D341Med (cell line): ENCODE measurements at places on chromosomes 6 and 20.

GRCh38 chr20:34260208-34260942 is 19.2 kb downstream of the ASIP start:
- DNase-seq = no peak

DNA sequence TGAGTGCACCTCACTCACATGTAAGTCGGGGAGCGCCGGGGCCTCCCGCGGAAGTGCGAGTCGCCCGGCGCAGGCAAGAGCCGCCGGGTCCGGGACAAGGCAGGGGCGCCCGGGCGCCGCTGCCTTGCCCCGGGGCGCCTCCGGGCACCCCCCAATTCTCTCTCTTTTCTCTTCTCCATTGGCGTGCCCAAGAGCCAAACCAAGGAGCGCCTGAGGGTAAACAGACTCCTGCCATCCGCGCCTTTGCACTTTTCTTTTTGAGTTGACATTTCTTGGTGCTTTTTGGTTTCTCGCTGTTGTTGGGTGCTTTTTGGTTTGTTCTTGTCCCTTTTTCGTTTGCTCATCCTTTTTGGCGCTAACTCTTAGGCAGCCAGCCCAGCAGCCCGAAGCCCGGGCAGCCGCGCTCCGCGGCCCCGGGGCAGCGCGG is 36.8 kb downstream of the GNAS start:
- DNase-seq = no peak

- no peak for DNase-seq
Observed at GRCh38 chr6:10526156-10526555, 5.0 kb downstream of the GCNT2 start.

GRCh38 chr6:13432526-13433184 is 54.7 kb downstream of the GFOD1 start:
- DNase-seq = no peak

DNA sequence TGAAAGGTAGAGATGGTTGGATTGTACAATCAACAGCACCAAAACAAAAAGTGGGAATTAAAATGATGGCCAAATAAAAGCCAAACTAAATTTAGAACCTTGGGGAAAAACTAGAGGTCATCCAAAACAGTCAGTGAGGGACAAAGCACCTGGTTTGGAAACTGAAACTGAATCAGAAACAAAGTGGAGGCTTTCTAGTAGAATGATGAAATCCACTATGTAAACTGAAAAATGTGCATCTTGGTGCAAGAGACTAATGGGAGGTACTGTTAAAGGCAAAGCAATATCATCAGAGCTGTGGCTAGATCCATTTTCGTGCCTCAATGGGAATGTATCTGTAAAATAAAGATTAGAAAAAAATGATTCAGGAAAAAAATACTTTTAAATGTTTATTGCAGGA is 380.0 kb upstream of the GJE1 start:
- no peak for DNase-seq

GRCh38 chr6:2807342-2808090 is 34.1 kb downstream of the SERPINB1 start:
- no peak for DNase-seq

- no peak for DNase-seq
Observed at GRCh38 chr6:135104199-135104598, 49.6 kb upstream of the HBS1L start.

- no peak for DNase-seq
Observed at GRCh38 chr6:47111685-47112084, 69.6 kb upstream of the ADGRF1 start.

DNA sequence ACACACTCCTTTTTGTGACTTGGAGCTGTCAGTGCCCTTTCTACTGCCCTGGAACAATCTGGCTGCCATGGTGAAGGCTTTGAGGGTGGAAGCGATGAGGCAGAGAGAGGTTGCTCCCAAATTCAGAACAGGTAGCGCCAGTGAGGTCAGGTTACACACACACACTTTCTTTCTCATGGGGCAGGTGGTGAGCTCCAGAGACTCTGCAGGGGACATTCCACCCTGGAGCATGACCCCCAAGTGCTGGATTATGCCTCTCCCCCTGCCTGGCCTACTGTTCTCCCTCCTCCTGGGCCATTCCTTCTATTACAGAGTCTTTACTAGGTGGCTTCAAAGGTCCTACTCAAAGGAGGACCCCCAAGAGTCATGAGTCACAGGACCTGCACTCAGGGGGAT is 98.0 kb downstream of the EYA2 start:
- no peak for DNase-seq

DNA sequence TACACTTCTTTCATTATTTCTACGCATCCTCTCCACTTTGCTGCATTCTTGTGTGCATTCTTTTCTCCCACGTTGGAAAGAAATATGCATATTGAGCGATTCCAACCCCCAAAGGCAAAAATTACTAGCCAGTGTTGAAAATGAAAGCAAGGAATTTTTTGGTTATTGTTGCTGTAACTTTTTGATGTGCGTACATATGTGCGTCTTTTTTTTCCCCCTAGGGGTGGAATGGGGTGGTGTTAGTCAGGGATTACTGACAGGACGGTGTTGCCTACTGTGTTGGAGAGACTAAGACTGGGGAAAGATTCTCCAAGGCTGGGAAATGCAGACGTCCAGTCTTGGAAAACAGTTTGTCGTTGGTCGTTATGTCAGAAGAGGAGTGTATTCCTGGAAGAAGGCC is 44.2 kb upstream of the ESR1 start:
- no peak for DNase-seq

- no peak for DNase-seq
Observed at GRCh38 chr6:25248123-25248522, 31.1 kb upstream of the CARMIL1 start.

GRCh38 chr20:25600632-25601031 is 15.3 kb upstream of the NINL start:
- no peak for DNase-seq

DNA sequence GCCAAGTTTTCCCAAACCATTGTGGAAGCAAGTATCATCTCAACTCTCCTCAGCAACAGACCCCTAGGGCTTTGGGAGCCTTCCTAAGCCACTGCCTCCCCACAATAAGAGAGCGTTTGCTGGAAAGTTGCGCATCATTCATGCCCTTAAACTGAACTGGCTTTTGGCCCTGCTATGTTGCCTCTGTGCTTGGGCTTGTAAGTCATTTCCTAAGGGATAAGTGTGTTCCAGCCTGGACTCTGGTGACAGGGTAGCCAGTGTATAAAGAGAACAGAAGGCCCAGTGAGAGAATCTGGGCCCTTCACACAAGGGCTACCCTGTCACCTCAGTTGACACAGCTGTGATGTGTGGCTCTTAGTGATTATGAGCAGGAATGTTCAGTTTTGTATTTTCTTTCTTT is 77.8 kb downstream of the COL9A1 start:
- no peak for DNase-seq

DNA sequence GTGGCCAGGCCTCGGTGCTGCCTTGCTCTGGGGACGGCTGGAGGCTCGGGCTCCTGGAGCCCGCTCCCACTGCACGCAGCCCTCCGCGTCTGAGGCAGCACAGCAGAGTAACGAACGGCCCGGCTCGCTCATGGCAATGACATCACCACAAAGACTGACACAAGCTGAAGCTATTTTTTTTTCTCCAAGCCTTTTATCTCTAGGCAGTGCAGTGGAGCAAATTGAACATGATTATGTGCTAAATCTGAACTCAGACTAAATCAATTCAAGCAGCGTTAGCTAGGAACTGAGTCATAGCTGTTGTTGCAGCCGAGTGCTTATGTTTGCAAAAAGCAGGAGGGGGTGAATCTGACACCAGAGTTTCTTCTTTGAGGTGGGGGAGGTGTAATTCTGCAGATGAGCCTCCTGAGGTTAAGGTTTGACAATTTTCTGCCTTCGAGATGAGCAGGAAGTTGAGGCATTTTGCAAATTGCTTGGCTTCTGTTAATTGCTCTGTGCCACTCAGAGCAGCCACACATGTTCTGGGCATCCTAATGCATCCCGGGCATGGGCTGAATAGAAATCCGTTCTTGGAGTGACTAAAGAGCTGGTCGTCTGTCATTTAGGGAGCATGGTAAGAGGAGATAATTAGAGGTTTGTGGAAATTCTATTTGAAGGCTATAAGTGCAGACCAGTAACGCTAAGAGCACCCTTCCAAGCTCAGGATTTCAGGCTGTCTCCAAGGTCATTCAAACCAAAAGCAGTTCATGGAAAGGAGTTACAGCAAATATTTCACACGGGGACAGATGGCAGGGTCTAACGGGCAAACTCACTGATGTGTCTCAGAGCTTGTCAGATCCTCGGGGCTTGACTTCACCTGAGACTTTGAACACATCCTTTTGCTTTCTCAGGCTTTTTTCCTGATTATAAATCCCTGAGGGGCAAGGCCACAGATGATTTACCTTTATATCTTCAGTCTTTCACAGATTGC is 155.1 kb upstream of the ENPP5 start:
- no peak for DNase-seq

DNA sequence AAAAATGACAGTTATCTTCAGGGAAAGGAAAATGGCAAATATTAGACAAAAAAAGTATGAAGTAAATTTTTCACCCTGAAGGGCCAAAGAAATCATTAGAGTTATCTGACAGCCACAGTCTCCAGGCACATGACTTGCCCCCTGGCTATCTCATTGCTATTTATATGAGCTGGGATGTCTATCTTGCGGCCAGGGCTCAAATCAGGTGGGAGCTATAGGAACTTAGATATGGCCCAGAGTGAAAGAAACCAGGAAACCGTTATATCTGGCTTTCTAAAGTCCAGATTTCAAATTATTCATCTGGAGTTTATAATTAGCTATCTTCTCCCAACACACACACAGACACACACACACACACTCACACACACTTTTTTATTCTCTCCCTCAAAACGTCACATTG is 135.3 kb upstream of the EEF1E1 start:
- DNase-seq = no peak

DNA sequence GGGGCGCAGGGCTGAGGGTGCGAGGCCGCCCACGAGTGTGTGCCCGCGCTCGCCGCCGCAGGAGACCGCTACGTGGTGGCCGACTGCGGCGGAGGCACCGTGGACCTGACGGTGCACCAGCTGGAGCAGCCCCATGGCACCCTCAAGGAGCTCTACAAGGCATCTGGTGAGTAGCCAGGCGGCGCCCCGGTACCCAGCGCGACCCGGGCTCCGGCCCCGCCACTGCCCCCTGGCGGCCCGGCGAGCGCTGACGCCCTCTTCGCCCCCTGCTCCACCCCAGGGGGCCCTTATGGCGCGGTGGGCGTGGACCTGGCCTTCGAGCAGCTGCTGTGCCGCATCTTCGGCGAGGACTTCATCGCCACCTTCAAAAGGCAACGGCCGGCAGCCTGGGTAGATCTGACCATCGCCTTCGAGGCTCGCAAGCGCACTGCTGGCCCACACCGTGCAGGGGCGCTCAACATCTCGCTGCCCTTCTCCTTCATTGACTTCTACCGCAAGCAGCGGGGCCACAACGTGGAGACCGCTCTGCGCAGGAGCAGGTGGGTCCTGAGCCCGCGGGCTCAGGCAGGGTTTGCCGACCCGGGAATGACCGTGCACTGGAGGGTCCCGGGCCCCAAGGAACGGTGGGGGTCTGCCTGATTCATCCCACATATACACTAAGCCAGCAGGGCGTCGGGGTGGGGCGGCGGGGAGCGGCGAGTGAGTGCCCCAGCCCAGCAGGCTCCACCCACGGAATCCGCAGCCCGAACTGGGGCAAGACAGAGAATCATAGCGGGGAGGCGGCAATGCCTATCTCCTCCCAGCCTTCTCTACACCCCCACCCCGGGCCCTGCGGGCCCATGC is 17.4 kb downstream of the HSPA12B start:
- DNase-seq = peak; percentile 98

- no peak for DNase-seq
Observed at GRCh38 chr20:19737025-19737424, 21.0 kb upstream of the RIN2 start.

GRCh38 chr20:24460712-24461111 is 8.7 kb upstream of the SYNDIG1 start:
- DNase-seq = no peak

GRCh38 chr6:110608151-110608550 is 131.7 kb upstream of the SLC22A16 start:
- DNase-seq = no peak

DNA sequence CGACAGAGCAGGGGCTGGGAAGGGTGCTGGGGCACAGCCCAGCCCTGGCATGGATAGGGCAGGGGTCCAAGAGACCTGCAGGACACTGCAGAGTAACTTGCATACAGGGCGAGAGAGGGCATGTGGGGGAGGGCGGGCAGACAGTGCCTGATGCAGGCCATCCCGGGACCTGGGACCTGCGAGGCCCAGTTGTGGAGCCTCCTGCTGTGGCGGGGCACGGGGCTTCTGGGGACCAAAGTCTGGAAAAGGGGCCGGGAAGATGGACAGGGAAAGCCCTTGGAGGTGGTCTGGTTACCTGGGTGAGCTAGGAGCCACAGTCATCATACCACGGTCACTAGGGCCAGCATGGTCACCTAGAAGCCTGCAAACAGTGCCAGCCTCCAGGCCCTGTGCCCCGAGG is 412 bp upstream of the TUBB1 start:
- no peak for DNase-seq

- DNase-seq = no peak
Observed at GRCh38 chr6:90795078-90795477, 208.2 kb upstream of the MAP3K7 start.

GRCh38 chr6:102841060-102841459 is 1447.6 kb downstream of the GRIK2 start:
- no peak for DNase-seq

DNA sequence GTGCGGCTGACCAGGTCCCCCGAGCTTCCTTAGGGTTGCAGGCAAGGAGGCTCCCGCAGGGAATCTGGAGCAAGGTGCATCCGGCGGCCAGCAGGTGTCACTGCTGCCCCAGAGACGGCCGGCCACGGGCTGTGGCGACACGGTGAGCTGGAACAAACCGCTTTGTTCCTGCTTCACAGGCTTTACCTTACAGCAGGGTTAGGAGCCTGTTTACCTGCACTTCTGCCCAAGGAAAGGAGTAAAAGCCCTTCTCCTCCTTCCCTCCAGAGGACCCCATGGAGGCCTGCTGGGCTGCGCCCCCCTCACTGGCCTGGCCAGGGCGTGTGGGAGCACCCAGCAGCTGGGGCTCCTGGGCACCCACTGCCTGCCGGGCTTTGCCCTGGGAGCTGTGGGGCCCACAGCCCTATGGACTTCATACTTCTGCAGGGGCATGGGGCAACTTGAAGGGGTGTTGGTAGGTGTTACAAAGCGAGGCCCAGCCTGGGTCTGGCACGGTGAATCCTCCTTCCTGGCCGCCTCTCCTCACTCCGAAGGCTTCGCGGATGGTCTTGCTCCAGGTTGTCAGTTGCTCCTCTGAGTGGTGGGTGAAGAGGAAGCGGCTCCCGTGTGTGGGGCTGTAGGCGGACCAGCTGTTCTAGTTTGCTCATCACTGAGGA is 88.4 kb downstream of the CDC5L start:
- peak; percentile 93 for DNase-seq

DNA sequence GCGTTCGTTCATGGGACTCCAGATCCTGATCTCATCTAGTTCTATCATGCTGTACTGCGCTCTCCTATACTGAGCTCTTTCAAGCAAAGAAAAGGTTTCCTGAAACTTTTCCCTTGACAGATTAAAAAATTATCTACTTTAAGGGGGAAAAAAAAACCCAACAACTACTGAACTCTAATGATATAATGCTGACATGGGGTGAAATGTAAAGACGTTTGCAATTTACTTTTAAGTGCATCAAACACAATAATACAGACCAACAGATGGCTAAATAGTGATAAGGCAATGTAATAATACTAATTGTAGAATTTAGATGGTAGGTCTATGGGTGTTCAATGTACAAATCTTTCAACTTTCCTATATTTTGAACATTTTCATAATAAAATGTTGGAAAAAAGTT is 16.4 kb downstream of the TOMM34 start:
- DNase-seq = no peak
